ENCODE measurements at places on chromosomes 1 and 21. TPM values are rescaled to one million over a fixed set of nuclear protein-coding genes. Genes with fewer than 3 reads are reported as not detected.

Gene EDEM3
- polyA plus RNA-seq: 3.4 TPM

GRCh38 chr1:159939678-159940002 lies 5.8 kb downstream of the IGSF9 start:
- DNase-seq: no peak

Gene CLIC6
- polyA plus RNA-seq: not detected

DNA sequence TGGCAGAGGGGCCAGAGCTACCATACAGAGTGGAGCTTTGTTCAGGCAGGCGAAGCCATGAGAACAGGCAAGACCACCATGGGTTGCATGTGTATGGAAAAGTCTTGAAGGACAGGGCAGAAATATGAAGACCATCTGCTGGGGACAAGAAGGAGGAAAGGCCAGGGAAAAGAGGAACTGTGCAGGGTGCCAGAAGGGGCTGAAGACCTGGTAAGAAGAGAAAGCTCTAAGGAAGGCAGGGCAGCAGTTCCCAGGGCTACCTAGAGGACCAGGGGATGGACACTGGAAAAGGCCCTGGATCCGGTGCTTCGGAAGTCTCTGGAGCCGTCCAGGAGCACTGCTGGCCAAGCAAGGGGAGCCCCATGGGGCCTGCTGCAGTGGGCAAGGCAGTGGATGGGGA lies 43.4 kb downstream of the PKP1 start:
- DNase-seq: no peak

DNA sequence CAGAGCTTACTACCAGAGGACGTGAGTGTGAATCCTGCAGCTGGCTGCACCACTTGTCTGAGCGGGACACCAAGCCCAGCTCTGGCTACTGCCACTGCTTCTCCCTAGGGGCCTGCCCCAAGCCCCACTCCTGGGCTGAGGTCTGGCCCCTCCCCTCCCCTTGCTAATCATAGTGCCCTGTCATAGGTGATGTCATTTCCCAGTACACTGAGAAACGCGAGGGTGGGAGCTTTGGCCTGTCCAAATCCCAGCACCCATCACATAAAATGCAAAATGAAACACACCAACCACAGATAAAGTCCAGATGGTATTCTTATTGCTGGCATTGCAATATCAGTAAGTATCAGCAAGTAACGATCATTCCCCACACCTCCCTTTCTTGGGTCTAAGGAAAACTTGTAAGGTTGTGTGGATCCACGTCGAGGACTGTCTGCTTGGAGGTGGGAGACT lies 77.7 kb downstream of the TOMM20 start:
- DNase-seq: peak; percentile 18

Gene CYP4A22
- not detected for polyA plus RNA-seq

- no peak for DNase-seq
These were observed 6.4 kb upstream of the PEF1 start for GRCh38 chr1:31651089-31651420.

All from endothelial cell of umbilical vein (primary cell).